ENCODE measurements at places on chromosomes 1 and 21.

- DNase-seq: no peak
Measured at GRCh38 chr1:69077633-69078032, 490.1 kb upstream of the LRRC7 start.

DNA sequence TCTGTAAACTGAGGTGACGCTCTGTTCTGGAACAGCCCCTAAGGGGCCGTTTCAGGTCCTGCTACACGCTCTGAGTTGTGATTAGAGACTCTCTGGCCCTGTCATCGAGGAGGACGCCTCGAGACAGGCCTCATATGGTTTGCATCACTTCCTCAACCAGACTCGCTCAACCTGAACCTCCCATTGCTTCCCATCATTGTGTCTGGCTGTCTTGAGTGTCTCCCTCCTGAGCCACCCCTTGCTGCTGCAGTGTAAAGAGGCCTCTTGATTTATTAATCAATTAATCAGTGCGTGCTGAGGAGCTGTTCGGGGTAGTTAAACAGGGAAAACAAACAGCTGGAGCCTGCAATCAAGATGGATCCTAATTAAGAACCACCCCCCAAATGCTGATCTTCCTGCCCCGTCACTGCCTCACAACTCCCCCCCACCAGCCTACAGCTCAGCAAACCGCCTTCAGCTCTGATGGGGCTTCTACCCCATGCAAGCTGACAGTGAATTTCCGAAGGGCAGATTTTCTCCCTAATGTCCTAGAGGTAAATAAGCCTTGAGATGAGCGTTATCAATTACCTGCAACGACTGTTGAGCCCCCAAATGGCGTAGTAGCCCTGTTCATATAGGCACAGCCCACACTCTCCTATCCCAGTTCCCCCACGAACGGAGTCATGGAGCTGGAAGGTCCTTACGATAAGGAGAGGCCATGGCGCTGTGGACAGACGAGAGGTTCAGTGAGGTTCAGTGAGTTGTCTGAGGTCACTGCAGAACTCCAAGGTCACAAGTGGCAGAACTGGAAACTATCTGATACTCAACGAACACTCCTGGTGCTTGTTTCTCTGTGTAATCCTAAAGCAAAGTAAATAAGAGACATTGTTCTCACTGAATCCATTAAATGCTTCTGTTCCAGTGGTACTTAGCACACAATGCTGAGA is 210.6 kb downstream of the KIF26B start:
- peak; percentile 54 for DNase-seq

GRCh38 chr1:153939476-153939875 is 7.0 kb downstream of the DENND4B start:
- no peak for DNase-seq

DNA sequence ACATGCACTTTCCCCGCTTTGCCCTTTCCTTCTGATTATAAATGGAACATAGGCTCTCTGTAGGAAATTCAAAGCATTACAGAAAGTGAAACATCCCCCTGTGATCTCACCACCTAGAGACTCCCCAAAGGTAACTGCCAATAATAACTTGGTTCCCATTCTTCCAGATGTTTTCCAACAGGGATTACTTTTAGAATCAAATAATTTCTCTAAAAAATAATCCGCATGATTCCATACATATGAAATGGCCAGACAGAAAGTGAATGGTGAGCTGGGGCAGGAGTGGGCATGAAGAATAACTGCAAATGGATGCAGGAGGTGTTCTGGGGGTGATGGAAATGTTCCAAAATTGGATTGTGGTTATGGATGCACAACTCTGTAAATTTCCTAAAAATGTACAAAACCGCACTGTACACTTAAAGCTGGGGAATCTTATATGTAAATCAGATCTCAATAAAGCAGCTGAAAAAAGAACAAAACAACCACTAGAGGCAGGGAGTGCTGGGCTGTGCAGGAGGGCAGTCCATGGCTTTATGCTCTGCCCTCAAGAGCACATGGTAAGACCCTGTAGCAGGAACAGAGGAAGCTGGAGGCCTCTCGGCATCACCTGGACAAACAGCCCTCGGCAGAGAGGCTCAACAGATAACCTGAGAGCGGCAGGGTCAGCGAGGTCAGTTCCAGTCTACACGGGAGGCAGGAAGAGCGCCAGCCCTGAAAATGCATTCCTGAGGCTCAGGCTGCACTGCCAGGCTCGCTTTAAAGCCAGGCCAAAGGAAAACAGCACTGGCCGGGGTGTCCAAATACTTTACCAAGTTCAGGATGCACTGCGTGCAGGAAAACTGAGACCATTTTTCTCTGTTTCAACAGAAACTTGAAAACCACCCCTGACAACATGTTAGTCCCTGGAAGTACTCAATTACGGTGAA is 39.7 kb downstream of the CAPZB start:
- no peak for DNase-seq

- DNase-seq: no peak
Measured at GRCh38 chr1:178541829-178542553, 29.1 kb downstream of the TEX35 start.

- DNase-seq: no peak
Measured at GRCh38 chr1:186292875-186293274, 82.2 kb downstream of the TPR start.

- no peak for DNase-seq
Measured at GRCh38 chr1:56915960-56916359, 49.9 kb downstream of the C8B start.

GRCh38 chr1:5611431-5611830 is 380.8 kb downstream of the NPHP4 start:
- no peak for DNase-seq

- DNase-seq: no peak
Measured at GRCh38 chr1:231278100-231278790, 37.2 kb downstream of the GNPAT start.

GRCh38 chr1:226722901-226723656 is 16.0 kb downstream of the ITPKB start:
- no peak for DNase-seq

DNA sequence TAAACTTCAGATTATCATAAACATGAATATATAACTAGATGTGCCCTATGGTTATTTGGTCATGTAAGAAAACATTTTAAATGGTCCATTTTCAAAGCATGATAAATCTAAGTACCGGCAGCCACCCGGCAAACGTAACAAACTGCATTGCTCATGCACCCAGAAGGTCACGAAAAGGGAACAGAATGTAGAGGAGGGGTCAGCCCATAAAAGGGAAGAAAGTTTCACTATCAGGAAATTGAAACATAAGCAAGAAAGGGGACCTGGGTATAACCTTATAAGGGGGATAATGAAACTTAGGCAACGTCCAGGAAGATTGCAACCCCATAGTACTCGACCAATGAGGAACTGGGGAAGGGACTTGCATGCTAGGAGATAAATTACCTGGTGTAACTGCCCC is 421.2 kb upstream of the ZRANB2 start:
- DNase-seq: no peak

GRCh38 chr1:180384286-180385005 is 117.9 kb downstream of the ACBD6 start:
- no peak for DNase-seq

GRCh38 chr21:27759820-27760219 is 792.9 kb upstream of the ADAMTS5 start:
- no peak for DNase-seq

GRCh38 chr1:203299169-203299568 is 6.2 kb upstream of the BTG2 start:
- DNase-seq: no peak

DNA sequence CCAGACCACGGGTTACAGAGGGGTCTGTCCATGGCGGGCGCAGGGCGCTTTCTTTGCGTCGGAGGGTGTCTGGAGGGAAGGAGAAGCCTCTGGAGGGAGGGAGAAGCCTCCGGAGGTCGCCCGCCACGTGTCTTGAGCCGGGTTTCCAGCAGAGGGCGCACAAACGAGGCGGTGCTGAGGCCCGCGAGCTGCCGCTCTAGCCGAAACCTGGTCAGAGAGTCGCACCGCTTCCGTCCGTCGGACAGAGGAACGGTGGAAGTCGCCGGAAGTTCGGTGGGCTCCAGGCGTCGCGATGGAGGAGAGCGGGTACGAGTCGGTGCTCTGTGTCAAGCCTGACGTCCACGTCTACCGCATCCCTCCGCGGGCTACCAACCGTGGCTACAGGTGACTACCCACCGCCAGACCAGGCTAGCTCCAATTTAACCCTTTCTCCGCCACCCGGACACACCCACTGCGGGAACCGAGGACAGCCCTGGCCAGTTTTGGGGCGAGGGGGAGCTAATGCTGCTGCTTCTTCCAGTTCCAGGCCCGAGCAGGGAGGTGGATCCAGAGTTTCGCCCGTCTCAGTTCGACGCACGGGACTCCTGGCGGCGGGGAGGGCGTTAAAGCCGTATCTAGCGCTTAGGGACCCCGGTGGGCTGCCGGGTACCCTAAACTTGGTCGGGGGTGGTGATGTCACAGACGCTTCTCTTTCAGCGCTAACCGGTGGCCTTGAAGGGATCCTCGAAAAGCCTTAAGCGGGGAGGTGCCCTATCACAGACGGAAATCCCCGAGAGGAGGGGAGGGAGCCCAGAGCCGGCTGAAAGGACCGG is at the start of gene NECAP2:
Gene NECAP2, plus strand, starts transcription at position 255 of the 812 bp plus-strand sequence. Its CDS starts 38 bp downstream, at position 293.
- DNase-seq: peak; percentile 84

- DNase-seq: no peak
Measured at GRCh38 chr1:24553931-24554330, 2.0 kb upstream of the NCMAP start.

- DNase-seq: no peak
Measured at GRCh38 chr1:6348511-6349191, 44.9 kb downstream of the ACOT7 start.

DNA sequence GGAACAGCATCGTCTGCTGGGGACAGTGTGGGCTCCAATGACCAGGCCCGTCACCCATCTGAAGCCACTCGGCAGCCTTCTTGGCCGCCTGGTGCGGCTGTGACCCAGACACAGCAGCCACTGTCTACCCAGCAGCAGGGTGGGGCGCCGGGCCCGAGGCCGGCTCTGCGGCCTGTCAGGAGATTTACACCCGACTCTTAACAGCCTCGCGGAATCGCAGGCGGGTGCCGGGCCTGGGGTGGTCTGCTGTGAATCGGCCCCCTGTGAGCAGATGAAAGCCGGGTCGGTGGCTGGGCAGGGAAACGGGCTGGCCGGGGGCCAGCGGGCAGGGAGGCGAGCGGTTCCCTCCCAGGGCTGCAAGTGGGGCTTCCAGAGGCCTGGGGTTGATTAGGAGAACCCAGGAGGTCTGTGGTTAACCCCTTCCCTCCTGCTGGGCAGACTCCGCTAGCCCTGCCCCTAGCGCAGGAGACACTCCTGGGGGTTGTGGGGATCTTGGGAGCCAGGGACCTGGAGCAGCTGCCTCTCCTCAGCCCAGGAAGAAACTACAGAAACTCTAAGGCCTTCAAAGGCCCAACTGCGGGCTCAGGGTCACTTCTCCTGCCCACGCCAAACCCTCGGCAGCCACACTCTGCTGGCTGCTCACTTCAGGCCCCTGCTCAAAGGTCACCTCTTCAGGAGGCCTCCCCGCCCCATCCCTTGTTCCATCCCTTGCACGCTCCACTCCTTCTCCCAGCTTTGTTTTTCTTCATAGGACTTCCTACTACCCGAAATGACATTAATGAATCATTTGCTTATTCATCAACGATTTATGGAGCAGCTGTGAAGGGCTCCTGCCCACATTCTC is 15.6 kb downstream of the RUNX3 start:
- no peak for DNase-seq

GRCh38 chr1:24248859-24249258 is 61.8 kb upstream of the IFNLR1 start:
- no peak for DNase-seq

DNA sequence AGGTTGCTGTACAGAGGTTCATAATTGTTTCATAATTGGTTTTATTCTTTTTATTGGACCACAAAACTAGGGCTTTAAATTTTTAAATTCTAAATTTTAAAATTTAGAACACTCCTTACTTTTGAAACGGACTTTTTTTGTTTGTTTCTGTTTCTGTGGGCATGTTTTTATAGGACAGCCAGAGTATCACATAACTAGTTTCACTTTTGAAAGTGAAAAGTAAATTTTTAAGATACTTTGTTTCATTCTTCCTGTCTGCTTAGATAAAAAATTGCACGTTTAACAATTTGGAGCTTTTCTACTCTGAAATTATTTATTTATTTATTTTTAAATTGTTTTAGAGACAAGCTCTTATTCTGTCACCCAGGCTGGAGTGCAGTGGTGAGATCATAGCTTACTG is 29.7 kb downstream of the MDM4 start:
- DNase-seq: no peak
